ENCODE measurements at places on chromosomes 2 and 18. TPM values are rescaled to one million over a fixed set of nuclear protein-coding genes. Genes with fewer than 3 reads are reported as not detected.

Gene AAMP
- polyA plus RNA-seq: 104 TPM

Gene MAIP1
- polyA plus RNA-seq: 14.2 TPM

Gene CLEC4F
- polyA plus RNA-seq: not detected

Gene GALR1
- polyA plus RNA-seq: not detected

Gene PSMA8
- not detected for polyA plus RNA-seq

Gene ST6GAL2
- not detected for polyA plus RNA-seq

Gene KATNAL2
- polyA plus RNA-seq: 2.3 TPM

Gene CFAP53
- polyA plus RNA-seq: 0.12 TPM

Gene GCG
- not detected for polyA plus RNA-seq

Gene ARHGAP28
- polyA plus RNA-seq: 1.3 TPM

Gene TGFA
- polyA plus RNA-seq: not detected

Gene PLCL1
- 0.13 TPM for polyA plus RNA-seq

Data from IMR-90 (cell line).